ENCODE measurements at places on chromosomes 16 and 17. TPM values are rescaled to one million over a fixed set of nuclear protein-coding genes. Genes with fewer than 3 reads are reported as not detected.

- no peak for DNase-seq
These were observed 7.3 kb downstream of the CDH13 start for GRCh38 chr16:82633964-82634600.

GRCh38 chr17:47252209-47252608, 1.4 kb upstream of the ITGB3 start:
- DNase-seq, result no peak

- DNase-seq, result peak; percentile 79
These were observed 98.9 kb downstream of the AATF start for GRCh38 chr17:37047631-37048104.

The TNK1 gene
- total RNA-seq, result 11.7 TPM

The VTN gene
- 424 TPM for total RNA-seq
